ENCODE measurements at places on chromosomes 2 and 18.

GRCh38 chr18:72935744-72936143 lies 68.0 kb upstream of the NETO1 start:
- no peaks in the 10 kb centered on the region for H3K36me3 ChIP-seq
- no peak overlapping the region for H3K4me3 ChIP-seq
- no peak for DNase-seq
- no peak overlapping the region for H3K27ac ChIP-seq
- H3K27me3 ChIP-seq = no peaks in the 10 kb centered on the region

DNA sequence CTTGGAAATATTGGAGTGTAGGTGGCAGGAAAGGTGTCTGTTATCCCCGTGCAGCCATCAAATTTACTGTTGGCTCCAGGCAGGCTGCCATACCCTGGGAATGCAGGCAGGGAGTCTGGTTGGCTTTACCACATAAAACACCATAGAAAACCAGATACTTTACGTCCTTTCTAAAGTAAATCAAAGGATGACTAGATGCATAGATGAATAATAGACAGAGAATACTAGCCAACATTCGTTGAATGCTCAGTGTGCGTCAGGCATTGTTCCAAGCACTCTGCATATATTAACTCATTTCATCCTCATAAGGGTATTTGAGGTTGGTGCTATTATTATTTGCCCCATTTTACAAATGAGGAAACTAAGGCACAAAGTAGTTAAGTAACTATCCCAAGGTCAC lies 65.2 kb downstream of the VSNL1 start:
- no peaks in the 10 kb centered on the region for H3K4me1 ChIP-seq
- DNase-seq = no peak
- H3K27me3 ChIP-seq = peaks cover 3% of the 10 kb centered on the region
- H3K36me3 ChIP-seq = no peaks in the 10 kb centered on the region

- H3K4me3 ChIP-seq = no peak overlapping the region
- H3K27me3 ChIP-seq = peaks cover 41% of the 10 kb centered on the region
- H3K4me1 ChIP-seq = peaks cover 9% of the 10 kb centered on the region
- DNase-seq = no peak
Observed at GRCh38 chr2:109230941-109231420, 102.0 kb downstream of the SH3RF3 start.

- H3K27me3 ChIP-seq = no peaks in the 10 kb centered on the region
- no peak overlapping the region for H3K4me3 ChIP-seq
- H3K4me1 ChIP-seq = peaks cover 5% of the 10 kb centered on the region
- H3K27ac ChIP-seq = no peak overlapping the region
Observed at GRCh38 chr18:13105059-13105458, 113.5 kb upstream of the LDLRAD4 start.

DNA sequence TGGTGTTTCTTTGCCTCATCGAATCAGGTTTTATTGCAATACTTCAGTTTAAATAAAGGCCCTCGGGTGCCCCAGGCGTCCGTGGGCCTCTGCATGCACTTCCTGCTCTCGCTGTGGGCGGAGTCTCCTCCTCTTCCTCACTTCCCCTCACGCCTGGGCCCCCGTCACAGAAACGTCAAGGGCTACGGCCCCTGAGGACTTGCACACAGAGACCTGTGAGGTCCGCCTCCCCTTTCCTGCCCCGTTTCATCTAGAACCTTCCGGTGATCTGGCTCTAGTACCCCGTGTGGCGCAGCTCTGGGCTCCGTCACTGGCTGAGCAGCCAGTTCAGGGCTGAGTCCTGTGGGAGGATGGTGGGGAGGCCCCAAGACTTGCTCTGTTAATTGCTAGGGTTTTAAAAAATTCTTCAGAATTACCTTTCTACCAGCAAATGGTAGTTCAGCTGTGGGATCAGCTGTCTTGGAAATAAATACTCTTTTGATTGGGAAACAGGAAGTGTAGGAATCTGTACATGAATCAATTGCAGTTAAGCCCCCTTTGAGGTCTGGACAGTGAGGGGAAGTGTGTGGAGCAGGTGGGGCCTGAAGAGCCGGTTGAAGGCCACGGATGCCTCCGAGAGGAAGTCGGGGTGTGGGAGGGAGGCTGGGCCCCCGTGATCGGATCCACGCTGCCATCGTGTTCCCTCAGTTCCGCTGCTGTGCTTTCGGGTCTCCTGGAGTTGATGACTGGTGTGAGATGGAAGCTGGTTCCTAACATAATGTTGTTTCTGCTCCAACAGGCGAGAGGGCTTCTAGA lies 10.2 kb downstream of the NFATC1 start:
- DNase-seq = peak; percentile 83
- H3K36me3 ChIP-seq = peaks cover 63% of the 10 kb centered on the region
- H3K27me3 ChIP-seq = no peaks in the 10 kb centered on the region
- H3K4me3 ChIP-seq = peak overlapping the region; percentile 82
